ENCODE measurements at places on chromosomes 2 and 18.
A peak's percentile ranks its signal among the peaks of the same experiment; 100 is the strongest.

DNA sequence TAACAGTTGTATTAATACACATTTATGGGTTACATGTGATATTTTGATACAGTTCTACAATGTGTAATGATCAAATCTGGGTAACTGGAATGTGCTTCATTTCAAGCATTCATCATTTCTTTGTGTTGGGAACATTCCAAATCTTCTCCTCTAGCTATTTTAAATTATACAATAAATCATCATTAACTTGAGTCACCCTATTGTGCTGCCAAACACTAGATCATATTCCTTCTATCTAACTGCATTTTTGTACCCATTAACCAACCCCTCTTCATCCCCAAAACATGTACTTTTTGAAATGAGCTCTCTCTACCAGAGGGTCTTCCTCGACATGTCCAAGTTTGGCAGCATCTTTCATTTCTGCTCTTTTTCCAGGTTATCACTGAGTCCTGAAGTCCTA lies 81.1 kb upstream of the TTC39C start:
- DNase-seq: no peak

- DNase-seq: no peak
Observed at GRCh38 chr2:134934150-134934549, 15.5 kb downstream of the CCNT2 start.

DNA sequence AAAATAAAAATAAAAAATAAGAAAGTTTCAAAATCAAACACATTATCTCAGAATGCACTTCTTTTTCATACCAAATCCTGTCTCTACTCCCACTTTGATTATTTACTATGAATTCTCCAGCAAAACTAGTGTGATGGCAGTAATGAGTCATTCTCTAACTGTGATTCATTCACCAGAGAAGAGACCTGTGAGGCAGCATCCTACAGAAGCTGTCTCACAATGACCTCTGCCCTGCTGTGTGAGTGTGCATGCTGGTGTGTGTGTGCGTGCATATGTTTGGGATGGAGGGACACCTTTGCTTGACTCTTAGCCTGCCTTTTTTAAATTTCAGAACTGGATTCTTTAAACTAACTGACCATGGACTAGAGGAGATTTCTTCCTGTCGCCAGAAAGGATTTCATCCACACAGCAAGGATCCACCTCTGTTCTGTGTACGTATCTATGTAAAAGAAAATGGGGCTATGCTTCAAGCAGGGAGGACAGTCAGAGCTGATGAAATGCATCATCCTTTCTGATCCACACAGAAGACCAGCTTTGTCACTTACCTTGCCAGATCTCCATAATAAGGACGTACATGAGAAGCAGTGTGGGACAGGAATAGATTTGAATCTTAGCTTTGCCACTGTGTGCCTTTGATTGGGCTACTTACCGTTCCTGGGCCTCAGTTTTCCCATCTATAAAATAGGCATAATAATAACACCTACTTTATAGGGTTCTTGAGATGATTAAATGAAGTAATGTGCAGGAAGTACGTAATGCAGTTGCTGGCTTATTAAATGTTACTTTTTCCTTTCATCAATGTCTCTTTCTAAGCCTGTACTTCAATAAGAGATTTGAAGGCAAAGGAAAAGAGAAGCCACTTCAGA lies 31.2 kb downstream of the STAMBP start:
- DNase-seq: peak; percentile 79

GRCh38 chr18:24396082-24396633 lies 1.5 kb downstream of the OSBPL1A start:
- no peak for DNase-seq

GRCh38 chr2:172100935-172101820 lies 1.5 kb downstream of the DLX2 start:
- DNase-seq: no peak

DNA sequence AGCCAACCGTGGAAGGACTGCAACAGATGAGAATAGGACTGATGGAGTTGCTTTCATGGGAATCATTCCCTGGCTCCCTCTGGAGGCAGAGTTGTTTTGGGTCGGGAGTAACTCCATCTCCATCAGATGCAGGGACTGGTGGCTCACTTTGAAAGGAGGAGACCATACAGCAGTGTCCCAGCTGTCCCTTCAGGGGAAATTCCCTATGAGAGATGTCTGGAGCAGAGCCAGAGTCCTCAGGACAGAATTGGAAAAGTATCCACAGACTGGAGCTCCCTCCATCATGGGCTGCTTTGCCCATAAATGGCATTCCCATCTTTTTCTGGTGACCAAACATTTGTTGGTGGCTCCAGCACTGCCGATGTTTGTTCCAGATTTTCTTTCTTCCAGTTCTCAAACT lies 144.3 kb downstream of the NCK2 start:
- no peak for DNase-seq

- DNase-seq: peak; percentile 4
Observed at GRCh38 chr18:63119647-63120046, 199.9 kb downstream of the BCL2 start.

DNA sequence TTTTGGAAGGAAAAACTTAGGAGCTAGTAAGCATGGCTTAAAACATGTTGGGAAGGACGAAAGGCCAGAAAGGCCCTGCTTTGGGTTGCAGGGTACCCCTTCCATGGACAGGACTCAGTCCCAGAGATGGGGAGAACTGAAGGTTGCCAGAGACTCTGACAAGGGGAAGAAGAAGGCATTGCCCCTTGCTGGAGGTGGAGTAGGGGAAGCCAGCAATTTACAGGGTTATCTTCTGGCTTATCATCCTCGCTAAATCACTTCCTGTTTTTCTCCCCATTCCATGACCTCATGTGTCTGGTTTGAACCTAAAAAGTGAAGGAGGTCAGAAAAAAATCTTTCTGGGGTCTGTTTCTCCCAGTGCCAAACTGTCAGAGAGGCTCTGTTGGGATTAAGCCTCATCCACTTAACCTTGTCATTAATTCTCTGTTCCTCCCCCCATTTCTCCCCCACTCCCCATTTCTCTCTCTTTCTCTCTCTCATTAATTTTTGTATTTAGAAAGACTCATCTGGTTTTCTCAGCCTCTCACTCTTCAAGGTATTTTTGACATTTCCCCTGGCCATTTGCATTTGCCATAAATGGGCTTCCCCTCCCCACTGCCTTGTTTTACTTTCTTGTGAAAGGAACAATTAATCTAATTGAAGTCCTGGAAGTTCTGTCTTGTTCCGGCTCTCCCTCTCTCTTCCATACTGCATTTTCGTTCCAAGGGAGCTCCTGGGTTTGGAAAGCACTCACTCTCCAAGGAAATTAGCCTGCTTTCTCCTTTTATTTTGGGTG lies 17.4 kb downstream of the NRP2 start:
- DNase-seq: no peak

- no peak for DNase-seq
Observed at GRCh38 chr18:55314031-55314430, 274.0 kb downstream of the TCF4 start.

- DNase-seq: no peak
Observed at GRCh38 chr2:108239786-108240185, at the start of gene SULT1C3. Gene SULT1C3, plus strand, starts transcription at chr2:108239968. Its CDS starts 7,227 bp downstream, at chr2:108247195.

GRCh38 chr2:11998626-11999378 lies 252.4 kb downstream of the LPIN1 start:
- no peak for DNase-seq
